ENCODE measurements at places on chromosomes 4 and X.
A peak's percentile ranks its signal among the peaks of the same experiment; 100 is the strongest.

DNA sequence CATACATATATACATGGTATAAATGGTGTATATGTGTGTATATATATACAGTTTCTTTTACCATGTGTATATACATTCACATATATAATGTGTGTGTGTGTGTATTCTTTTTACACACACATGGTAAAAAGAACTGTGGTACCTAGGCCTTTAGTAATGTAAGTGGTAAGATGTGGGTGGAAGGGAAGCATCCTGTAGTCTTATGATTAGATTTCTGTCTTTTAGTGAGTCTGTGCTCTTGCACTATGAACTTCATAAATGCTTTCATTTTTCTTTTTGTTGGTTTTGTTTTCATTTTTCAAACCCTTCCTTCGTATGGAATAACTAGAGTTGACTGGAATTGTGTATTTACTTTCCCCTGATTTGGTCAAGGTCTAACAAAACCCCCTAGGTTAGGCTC is 12.1 kb downstream of the PABPC4L start:
- DNase-seq: no peak

GRCh38 chr4:165656399-165656798 is 216.6 kb upstream of the TLL1 start:
- no peak for DNase-seq

GRCh38 chr4:82430964-82431745 is 765 bp downstream of the ENOPH1 start:
- DNase-seq: peak; percentile 22

GRCh38 chr4:88188738-88189417 is 30.4 kb upstream of the ABCG2 start:
- no peak for DNase-seq

DNA sequence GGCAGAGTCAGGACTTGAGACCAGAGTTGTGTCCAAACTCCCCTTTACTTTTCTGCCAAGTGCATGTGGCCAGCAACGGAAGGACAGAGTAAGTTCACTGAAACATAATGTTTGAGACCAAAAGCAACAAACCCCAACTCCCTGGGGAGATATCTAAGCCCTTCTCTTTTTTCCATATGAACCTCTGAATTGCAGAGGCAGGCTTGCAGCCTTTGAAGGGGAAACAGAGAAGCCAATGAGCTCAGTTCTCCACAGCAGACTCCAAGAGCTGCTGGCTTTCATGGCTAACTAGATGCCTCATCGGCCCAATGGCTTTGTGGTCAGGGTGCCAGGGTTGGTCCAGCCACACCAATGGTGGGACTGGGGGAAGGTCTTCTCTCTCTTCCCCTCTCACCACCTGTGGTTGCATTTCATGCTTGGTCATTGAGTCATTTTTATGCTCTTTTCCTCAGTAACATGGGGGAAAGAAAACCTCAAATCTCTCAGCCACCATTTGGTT is 34.0 kb downstream of the STARD8 start:
- DNase-seq: no peak

DNA sequence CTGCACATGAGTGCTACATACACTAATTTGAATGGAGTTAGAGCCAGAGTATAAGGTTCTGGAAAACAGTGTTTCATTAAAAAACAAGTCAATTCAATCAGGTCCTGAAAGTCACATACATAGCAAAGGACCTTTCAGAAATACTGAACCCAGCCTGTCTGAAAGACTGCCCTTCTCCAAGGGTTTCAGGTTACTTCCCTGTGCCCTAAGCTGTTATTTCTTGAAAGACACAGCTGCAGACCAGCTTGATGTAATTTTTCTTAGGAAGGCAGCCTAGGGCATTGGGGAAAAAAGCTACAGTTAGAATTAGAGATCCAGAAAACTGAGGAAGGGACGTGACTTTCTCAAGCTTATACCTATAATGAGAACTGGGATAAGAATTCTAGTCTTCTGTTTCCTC is 155.9 kb upstream of the MAOA start:
- DNase-seq: no peak

GRCh38 chr4:33162122-33162521 is 2442.0 kb downstream of the PCDH7 start:
- no peak for DNase-seq

DNA sequence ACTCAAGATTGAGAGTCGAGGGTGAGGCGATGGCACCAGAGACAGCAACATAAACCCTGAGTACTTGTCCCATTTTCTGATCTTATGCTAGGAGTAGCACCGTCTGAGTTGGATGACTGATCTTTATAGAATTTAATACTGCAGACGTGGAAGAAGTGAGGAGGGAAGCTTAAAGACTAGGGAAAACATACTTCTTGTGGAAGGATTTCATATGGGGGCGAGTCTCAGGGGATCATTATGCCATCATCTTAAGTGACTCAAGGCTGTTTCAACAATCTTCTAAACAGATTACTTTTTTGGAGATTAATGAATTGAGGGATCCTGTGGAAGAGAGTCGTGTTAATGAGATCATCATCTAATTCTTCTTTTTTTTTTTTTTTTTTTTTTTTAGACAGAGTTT is 17.2 kb upstream of the FAT1 start:
- no peak for DNase-seq

DNA sequence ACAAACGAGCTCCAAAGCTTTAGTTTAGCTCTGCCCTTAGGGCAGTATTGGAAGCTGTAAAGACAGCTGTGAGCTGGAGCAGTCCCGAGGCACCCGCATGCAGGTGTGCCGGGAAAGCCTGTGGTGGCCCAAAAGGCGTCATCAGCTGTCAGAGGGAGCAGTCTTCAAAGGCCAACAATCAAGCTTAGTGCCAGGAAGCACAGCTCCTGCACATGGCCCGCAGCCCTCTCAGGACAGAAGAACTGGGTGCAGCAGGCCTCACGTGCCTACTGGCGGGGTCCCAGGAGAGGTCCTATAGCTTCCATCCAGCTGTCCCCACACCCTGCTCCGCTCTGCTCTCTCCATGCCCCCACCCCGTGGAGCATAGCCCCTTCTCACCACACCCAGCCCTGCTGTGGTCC is 92.2 kb upstream of the TRIM2 start:
- no peak for DNase-seq

DNA sequence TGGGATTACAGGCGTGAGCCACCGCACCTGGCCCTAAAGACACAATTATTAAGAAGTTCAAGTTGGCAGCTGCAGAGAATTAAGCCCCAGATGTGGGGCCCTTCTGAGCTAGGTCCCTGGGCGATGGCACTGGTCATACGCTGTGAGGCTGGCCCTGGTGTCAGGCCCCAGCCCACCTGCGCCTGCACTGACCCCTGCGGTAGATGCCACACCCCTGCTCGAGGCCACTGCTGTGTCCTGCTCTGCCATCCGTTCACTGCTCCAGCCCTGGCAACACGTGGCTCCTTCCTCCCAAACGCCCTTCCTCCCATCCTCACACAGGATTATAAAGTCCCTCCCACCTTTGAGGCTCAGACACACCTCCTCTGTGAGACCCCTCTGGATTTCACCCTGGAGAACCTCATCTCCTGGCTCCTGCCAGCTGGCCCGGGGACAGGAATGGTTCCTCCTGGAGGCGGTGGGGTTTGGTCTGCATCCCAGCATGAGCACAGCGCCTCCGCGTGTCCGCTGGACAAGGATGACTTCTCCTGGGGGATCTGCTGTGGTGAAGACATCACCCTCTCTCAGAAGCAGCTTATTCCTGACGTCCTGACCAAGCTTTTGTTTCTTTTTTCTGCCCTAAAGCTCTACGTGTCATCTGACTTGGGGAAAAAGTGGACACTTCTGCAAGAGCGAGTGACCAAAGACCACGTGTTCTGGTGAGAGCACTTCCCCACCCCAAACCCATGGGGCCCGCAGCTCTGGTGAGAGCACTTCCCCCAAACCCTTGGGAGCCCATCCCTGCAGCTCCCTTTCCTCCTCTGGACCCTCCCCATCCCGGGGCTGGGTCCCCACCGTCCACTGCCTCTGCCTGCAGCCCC is 219.0 kb upstream of the PSAPL1 start:
- no peak for DNase-seq

Measured in activated T-helper 1 cell treated with anti-CD3 and anti-CD28 coated beads, Interleukin-2, amount 50 U/mL, for 16 hours (primary cell).